ENCODE measurements at places on chromosomes 6 and 20. TPM values are rescaled to one million over a fixed set of nuclear protein-coding genes. Genes with fewer than 3 reads are reported as not detected.

DNA sequence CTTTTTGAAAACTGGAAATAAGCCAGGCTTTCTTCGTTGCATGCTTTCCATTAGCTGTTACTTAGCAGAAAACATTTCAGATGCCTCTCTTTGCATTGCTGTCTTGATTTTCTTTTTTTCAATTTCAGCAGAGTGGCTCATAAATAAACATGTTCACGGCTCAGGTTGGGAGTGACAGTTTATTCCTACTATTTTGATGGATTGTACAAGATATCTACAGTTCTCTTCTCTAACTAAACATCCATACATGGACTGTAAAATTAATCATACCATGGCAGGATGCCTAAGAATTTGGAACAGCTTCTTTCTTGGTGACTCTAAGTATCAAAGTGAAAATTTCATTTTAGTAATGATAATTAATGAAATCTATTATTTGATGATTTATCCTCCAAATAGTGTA is 130.5 kb upstream of the EPHA7 start:
- H3K27ac ChIP-seq, result no peak overlapping the region
- H3K36me3 ChIP-seq, result no peaks in the 10 kb centered on the region
- H3K27me3 ChIP-seq, result no peaks in the 10 kb centered on the region
- H3K4me3 ChIP-seq, result no peak overlapping the region
- no peak for DNase-seq
- no peaks in the 10 kb centered on the region for H3K4me1 ChIP-seq

- H3K27me3 ChIP-seq, result no peaks in the 10 kb centered on the region
- peak; percentile 78 for DNase-seq
- H3K4me3 ChIP-seq, result no peak overlapping the region
- no peaks in the 10 kb centered on the region for H3K4me1 ChIP-seq
- no peaks in the 10 kb centered on the region for H3K36me3 ChIP-seq
These were observed 934 bp upstream of the CST9 start for GRCh38 chr20:23606652-23607049.

Gene MEI4
- not detected for total RNA-seq

- H3K27ac ChIP-seq, result no peak overlapping the region
- DNase-seq, result no peak
- H3K4me1 ChIP-seq, result peaks cover 13% of the 10 kb centered on the region
- H3K36me3 ChIP-seq, result no peaks in the 10 kb centered on the region
These were observed 34.8 kb upstream of the NCOA3 start for GRCh38 chr20:47466704-47467459.

Gene SLC13A3
- 1.3 TPM for total RNA-seq

DNA sequence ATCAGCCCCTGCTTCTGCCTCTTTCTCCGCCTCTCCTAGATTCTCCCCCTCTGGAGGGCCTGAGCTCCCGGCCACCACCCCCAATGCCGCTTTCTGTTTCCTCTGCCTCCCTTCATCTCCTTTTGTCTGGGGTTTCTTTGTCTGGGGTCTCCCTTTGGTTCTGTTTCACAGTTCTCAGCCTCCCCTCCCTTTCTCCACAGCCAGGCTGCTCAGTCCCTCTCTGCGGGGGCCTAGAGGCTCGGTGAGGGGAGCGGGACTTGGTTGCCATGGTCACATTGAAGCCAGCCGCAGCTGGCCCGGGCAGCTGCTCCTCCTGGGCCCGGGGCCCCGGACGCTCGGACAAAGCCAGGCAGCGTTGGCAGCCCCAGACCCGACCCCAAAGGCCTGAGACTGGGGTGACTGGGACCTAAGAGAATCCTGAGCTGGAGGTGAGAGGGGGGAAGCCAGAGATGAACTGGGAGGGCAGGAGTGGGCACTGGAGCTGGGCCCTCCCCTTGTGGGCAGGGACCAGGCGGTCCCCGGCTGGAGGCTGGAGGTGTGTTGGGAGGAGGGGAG is 3.5 kb upstream of the DDR1 start:
- DNase-seq, result no peak
- H3K4me1 ChIP-seq, result peaks cover 23% of the 10 kb centered on the region
- no peak overlapping the region for H3K27ac ChIP-seq
- no peaks in the 10 kb centered on the region for H3K36me3 ChIP-seq
- H3K4me3 ChIP-seq, result no peak overlapping the region

DNA sequence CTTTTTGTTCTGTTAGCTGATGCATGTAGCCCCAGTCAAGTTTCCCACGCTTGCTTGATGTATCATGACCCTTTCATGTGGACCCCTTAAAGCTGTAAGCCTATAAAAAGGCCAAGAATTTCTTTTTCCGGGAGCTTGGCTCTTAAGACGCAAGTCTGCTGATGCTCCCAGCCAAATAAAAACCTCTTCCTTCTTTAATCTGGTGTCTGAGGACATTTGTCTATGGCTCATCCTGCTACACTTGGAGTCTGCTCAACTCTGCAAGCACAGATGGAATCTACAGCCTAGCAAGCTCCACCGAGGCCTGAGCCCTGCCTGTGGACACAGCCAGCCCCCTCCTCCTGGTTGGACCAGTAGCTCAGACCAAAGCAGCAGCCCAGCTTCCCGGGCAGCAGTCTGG is 3.4 kb downstream of the CST2 start:
- H3K36me3 ChIP-seq, result no peaks in the 10 kb centered on the region
- no peak overlapping the region for H3K27ac ChIP-seq
- no peak overlapping the region for H3K4me3 ChIP-seq
- no peaks in the 10 kb centered on the region for H3K27me3 ChIP-seq

Gene DUSP15
- total RNA-seq, result 0.31 TPM

DNA sequence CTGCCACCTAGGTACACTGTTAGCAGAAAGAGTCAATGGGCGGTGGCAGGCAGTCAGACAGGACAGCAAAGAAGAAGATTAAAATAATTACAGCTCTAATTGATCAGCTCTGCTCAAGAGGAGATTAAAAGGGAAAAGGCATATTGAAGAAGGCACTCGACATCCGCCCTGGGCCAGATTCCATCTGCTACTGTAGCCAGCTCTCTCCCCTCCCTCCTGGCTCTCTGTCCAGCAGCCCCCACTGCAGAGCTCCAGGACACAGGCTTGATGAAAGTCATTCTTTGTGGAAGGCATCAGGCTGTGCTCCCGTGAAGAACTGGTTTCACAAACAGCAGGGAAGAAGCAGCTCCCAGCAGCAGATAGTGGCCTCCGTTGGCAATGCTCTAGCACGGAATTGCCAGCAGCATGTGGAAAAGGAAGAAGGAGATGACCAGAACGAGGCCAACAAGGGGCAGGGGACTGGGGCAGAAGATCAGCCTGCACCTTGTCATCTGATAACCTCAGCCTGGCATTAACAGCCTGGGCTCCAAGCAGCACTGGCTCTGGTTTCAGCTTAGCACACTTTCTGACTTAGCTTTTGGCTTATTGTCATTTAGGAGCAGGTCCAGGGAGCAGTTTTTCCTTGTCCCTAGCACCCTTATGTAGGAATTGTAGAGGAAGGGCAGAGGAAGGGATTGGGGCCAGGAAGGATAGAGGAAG is 465.9 kb downstream of the KIF16B start:
- H3K4me1 ChIP-seq, result no peaks in the 10 kb centered on the region
- H3K4me3 ChIP-seq, result no peak overlapping the region
- H3K27me3 ChIP-seq, result no peaks in the 10 kb centered on the region
- DNase-seq, result no peak
- no peaks in the 10 kb centered on the region for H3K36me3 ChIP-seq
- no peak overlapping the region for H3K27ac ChIP-seq

Gene PACSIN1
- total RNA-seq, result not detected

DNA sequence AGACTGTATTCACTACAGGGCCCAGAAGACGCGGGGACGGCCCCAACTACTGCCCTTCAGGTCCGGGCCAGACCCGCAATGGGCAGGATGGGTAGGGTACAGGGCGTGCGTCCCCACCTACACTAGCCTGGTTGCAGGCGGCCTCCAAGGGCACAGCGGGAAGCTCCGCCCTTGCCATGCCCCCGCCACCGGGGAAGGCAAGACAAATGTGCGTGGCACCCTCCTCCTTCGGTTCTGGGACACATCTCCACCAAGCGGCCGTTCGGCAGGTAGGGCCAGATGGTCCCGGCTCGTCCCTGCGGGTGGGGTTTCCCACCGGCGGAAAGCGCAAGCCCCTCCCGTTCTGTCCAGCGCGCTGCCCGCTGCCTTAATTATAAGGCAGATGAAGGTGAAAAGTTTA is 5.6 kb downstream of the NXT1 start:
- DNase-seq, result no peak
- H3K4me3 ChIP-seq, result no peak overlapping the region
- H3K27ac ChIP-seq, result no peak overlapping the region
- H3K27me3 ChIP-seq, result no peaks in the 10 kb centered on the region
- peaks cover 24% of the 10 kb centered on the region for H3K36me3 ChIP-seq

DNA sequence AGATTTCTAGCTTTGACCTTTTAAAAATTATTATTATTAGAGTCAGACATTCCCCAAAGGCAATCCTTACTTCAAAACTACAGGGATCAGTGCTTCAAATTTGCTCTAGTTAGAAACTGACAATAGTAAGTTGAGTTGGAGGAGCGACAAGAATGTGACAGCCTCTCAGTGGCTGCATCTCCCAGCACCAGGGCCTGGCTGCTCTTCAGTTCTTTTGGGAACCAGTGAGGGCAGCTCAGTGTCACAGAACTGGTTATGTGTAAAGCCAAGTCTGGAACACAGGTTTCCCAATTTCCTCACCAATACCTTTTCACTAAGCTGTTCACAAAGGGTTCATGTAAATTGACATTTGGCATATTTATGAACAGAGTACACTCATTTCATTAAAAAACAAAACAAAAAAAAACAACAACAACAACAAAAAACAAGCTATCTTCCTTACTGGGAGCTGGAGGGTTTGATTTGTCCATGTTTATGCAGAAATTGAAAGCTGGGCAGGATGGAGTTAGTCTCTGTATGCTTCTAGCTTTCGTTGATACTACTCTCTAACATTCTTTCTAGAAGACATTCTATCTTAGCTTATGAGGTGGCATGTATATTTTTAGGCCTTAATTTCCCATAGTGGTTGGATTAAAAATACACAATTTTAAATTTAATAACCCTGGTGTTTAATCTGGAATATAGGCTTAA is 95.0 kb downstream of the SAMD5 start:
- H3K4me1 ChIP-seq, result no peaks in the 10 kb centered on the region
- no peak overlapping the region for H3K27ac ChIP-seq
- DNase-seq, result no peak

GRCh38 chr6:67345946-67346345 is 1289.1 kb upstream of the ADGRB3 start:
- no peaks in the 10 kb centered on the region for H3K4me1 ChIP-seq
- no peak overlapping the region for H3K4me3 ChIP-seq
- H3K27me3 ChIP-seq, result no peaks in the 10 kb centered on the region
- no peak for DNase-seq
- H3K27ac ChIP-seq, result no peak overlapping the region

DNA sequence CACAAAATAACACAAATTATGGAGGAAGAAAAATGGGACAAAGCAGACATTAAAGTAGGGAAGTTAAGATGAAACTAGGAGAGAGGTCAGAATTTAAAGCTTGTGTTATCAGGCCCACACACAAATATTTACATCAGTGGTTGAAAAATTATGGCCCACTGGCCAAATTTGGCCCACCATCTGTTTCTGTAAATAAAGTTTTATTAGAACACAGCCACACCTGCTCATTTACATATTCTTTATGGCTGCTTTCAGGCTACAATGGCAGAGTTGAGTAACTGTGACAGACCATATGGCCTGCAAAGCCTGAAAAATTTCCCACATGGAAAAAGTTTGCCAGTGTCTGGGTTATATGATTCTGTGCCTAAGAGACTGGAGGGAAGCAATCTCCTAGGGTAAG is 49.0 kb downstream of the SLC22A23 start:
- no peaks in the 10 kb centered on the region for H3K36me3 ChIP-seq
- no peak overlapping the region for H3K27ac ChIP-seq
- H3K4me1 ChIP-seq, result no peaks in the 10 kb centered on the region
- no peak for DNase-seq
- H3K27me3 ChIP-seq, result no peaks in the 10 kb centered on the region

Gene SLC22A16
- not detected for total RNA-seq

All from A673 (cell line).